NCI-H2029 (cell line): ENCODE measurements at places on chromosomes 1 and 21.
A peak's percentile ranks its signal among the peaks of the same experiment; 100 is the strongest.

DNA sequence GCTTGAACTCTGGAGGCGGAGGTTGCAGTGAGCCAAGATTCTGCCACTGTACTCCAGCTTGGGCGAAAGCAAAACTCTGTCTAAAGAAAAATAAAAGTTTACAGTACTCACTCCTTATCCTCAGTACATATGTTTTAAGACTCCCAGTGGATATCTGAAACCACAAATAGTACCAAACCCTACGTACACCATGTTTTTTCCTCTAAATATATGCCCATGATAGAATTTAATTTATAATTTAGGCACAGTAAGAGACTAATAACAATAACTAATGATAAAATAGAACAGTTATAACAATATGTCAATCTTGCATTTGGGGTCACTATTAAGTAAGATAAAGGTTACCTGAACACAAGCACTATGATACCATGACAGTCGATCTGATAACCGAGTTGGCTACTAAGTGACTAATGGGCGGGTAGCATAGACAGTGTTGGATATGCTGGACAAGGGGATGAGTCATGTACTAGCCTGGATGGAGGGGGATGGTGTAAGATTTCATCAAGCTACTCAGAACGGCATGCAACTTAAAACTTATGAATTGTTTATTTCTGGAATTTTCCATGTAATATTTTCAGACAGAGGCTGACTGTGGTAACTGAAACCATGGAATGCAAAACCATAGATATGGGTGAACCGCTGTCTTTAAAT, 43.7 kb downstream of the ST7L start:
- DNase-seq: no peak

GRCh38 chr1:109466452-109467300, at the start of gene SYPL2:
Gene SYPL2, plus strand, starts transcription at chr1:109466546. Its CDS starts 298 bp downstream, at chr1:109466844.
- no peak for DNase-seq

DNA sequence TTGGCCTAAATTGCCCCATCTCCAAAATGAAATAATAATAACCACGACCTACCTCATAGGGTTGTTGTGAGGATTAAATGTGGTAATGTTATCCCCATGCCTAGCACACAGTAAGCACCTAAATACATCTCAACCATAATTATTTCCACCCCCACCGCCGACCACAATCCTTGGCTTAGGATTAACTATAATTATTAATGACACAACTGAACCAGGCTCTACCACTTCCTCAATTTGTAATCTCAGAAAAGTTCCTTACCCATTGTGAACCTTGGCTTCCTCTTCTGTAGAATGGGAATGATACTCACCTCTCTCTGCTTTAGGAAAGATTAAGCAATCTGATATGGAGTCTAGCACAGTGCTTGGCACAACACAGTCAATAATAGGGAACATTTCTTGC, 44.3 kb upstream of the TACSTD2 start:
- no peak for DNase-seq

DNA sequence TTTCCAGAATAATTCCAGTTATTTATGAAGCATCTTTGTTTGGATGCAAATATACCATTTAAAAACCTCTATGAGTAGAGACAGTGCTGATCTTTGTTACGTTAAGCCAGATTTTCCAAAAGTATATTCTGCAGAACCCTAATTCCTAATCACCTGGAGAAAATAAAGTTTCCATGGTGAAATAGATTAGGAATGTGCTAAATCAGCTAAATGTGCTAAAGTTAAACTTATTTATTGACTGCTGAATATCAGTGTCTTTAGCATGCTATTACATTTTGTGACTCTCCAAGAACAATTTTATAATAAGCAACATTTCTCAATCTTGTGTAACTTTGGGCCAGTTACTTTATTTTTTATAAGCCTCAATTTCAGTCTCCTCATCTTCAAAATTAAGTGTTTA, 196.3 kb upstream of the NFIA start:
- no peak for DNase-seq

DNA sequence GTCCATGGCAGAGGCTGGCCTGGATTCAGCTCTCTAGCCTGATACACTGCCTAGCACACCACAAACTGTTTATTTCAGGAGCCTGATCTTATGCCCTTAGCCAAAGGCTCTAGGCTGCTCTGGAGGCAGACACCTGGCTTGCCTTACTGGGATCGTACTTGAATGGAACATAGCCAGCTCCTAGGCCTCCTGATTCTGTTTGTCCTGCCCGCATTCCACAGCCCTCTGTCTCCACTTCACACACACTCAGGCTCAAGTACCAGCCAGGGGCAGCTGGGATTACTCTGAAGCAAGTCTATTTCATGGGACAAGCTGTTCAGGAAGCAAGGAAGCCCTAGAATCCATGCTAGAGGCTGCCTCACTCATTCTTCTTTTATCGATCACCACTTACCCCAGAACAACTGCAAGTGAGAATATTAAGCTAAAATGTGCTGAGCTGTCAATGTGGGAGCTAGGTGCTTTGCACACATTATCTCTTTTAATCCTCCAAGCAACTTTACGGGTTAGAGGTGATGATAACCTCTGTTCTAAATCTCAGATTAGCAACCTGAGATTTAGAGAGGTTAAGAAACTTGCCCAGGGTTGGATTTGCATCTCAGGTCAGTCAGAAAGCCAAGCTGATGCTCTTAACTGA, 31.1 kb upstream of the CYP4B1 start:
- peak; percentile 98 for DNase-seq

DNA sequence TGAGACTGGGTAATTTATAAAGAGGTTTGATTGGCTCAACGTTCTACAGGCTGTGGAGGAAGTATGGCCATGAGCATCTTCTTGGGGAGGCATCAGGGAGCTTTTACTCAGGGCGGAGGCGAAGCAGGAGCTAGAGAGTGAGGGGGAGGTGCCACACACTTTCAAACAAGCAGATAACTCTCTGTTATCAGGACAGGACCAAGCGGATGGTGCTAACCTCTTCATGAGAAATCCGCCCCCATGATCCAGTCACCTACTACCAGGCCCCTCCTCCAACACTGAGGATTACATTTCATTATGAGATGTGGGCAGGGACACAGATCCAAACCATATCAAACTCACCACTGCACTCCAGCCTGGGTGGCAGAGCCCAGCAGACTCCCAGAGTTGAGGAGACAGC, 11.5 kb upstream of the LRRC47 start:
- DNase-seq: no peak

GRCh38 chr21:42725416-42725930, 72.1 kb downstream of the PDE9A start:
- no peak for DNase-seq

DNA sequence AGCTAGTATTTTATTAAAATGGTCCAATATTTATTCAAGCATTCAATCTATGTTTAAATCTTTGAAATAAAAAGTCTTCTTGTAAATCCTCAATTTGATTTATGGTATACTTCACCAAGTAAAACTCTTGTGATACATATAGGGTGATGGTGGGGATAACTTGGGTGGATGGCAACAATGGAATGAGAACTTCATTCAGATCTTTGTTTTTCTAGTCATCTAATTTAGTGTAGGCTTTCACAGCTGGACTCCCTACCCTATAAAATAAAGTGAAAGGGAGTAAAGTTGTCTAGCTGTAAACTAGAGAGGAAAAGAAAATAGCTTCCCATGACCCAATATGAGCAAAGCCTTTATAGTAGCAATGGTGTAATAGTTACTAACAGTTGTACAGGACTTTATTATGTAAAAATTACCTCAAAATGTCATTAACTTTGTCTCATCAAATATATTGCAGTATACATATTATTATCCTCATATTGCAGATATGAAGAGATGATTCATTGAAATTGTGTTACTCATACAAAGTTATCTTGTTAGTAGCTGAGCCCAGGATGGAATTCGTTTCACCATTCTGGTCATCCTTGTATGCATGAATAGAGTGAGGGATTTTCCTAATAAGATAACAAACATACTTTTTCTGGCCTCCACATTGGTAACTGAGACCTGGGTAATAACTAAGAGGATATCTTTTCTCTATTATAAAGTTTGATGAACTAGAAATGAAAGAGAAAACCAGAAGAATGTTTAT, 1377.7 kb upstream of the ADGRL4 start:
- no peak for DNase-seq

- DNase-seq: no peak
Observed at GRCh38 chr1:115839029-115839678, 1.8 kb downstream of the NHLH2 start.

- peak; percentile 74 for DNase-seq
Observed at GRCh38 chr1:50047916-50048694, 24.4 kb upstream of the AGBL4 start.

DNA sequence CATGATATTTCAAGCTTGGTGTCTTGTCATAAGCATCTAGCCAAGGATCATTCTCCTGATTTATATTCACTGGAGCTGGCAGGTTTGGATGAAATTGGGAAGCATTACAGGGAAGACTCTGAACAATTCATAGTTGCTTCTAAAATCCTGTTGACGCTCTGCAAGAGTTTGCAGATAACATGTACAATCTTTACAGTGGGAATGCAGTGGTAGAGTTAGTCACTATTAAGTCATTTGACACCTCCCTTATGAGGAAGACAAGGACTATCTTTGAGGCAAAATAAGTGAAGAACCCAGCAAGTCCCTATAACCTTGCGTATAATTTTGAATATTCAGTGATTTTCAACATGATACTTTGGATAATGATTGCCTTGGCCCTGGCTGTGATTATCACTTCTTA, 45.3 kb upstream of the CRB1 start:
- DNase-seq: no peak

DNA sequence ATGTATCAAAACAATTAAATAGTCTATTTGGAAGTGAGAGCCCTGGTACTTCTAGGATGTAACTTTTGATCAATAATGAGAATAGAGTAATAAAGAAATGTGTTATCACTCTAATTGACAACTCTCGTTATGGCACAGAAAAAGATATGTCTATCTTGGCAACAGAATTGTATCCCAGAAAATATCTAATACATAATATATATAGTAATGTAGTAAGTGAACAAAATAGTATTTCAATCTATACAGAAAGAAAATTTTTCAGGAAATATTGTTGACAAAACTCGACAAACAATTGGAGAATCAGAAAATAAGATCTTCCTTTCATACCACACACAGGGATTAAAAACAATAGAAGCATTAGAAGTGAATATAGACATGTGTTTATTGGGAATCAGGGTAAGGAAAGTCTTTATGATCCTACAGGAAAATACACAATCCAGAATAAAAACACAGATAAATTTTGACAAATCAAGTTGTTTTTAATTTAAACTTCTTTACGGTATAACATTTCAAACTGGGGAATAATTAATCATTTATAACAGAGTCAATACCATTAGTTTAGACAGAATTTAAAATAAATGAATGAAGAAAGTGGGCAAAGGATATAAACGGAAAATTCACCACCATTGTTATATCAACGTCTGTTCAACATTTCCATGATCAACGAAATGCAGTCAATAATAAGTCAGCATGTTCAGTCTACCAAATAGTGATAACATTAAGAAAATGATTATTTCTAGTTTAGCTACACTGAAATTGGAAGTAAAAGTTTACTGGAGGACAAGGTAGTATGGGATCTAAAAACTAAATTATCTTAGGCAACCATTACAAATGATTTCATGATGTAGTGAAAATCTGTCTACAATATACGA, 1526.5 kb upstream of the TPTE start:
- DNase-seq: no peak

DNA sequence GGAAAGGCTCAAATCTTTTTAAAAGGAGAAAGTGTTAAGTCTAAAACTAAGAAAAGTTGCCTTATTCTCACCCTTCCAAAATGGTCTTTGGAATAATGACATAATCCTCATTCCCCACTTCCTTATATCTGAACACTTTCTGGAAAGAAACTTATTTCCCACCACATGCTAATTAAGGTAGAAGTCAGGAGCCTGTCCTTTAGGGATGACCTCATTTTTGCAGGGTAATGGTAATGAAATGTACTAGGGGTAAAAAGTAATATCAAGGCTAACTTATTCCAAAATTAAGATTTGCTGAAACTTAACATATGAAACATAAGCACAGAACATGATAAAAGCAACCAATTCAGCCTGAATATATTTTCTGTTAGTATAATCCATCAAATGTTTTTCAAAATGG, 29.4 kb upstream of the C1orf185 start:
- DNase-seq: no peak

GRCh38 chr1:3001471-3002348, 19.6 kb upstream of the ACTRT2 start:
- DNase-seq: no peak

DNA sequence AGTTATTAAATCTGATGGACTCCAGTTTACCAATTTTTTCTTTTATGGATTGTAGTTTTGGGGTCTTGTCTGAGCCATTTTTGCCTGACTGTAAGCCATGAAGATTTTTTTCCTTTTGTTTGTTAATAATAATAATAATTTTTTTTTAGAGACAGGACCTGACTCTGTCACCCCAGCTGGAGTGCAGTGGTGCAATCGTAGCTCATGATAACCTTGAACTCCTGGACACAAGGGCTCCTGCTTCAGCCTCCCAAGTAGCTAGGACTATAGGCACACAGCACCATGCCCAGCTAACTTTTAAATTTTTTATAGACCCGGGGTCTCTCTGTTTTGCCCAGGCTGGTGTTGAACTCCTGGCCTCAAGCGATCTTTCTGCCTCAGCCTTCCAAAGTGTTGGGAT, 6.3 kb downstream of the PTBP2 start:
- DNase-seq: no peak

DNA sequence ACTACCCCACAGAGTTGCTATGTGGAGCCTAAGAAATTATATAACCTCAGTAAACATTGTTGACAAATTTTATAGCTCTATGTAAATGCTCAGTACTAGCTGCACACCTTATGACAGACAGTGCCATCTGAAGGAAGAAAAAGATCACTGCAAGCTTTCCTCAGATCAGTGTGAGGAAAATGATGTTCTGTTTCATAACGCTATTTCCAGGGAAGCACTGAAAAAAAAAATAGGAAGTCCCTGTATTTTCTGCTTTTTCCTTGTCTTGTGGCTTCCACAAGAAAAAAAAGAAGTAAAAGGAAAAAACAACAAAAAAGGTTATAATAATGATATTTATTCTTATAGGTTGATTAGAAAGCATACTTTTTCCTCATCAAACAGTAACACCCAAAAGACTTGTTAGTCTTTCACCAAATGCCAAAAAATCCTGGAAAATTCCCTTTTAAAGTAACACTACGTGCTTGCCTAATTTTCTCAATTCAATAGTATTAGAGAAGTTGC, 23.2 kb downstream of the LYST start:
- peak; percentile 31 for DNase-seq

- DNase-seq: no peak
Observed at GRCh38 chr1:247452447-247453039, 5.4 kb downstream of the OR2B11 start.

DNA sequence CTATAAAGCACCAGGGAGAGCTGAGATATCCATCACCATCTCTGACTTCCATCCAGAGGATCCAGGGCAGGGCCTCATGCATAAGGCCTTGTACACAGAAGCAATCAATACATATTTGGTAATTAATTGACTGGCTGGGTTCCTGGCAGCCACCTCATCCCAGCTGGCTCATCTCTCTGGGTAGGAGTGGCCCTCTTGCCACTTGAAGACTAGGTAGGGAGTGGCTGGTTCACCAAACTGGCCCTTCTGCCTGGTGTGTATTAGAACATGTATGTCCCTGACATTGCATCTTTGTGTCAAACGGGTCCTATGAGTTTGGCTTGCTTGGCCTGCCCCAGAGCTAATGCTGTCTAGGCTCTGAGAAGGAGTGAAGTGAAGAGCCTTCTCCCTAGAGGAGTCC, 11.8 kb downstream of the NUAK2 start:
- DNase-seq: no peak
